ENCODE measurements at places on chromosomes 1 and 21.

- DNase-seq = no peak
Observed at GRCh38 chr1:7385471-7386225, 385.4 kb upstream of the VAMP3 start.

GRCh38 chr1:42930178-42931107 is 28.2 kb downstream of the SLC2A1 start:
- no peak for DNase-seq

GRCh38 chr1:8889925-8890785 is 11.7 kb upstream of the ENO1 start:
- no peak for DNase-seq

GRCh38 chr1:79694241-79694640 is 687.7 kb upstream of the ADGRL4 start:
- DNase-seq = no peak

GRCh38 chr21:16082038-16082816 is 352.4 kb downstream of the USP25 start:
- no peak for DNase-seq

GRCh38 chr1:219296430-219297355 is 123.0 kb downstream of the LYPLAL1 start:
- DNase-seq = no peak

DNA sequence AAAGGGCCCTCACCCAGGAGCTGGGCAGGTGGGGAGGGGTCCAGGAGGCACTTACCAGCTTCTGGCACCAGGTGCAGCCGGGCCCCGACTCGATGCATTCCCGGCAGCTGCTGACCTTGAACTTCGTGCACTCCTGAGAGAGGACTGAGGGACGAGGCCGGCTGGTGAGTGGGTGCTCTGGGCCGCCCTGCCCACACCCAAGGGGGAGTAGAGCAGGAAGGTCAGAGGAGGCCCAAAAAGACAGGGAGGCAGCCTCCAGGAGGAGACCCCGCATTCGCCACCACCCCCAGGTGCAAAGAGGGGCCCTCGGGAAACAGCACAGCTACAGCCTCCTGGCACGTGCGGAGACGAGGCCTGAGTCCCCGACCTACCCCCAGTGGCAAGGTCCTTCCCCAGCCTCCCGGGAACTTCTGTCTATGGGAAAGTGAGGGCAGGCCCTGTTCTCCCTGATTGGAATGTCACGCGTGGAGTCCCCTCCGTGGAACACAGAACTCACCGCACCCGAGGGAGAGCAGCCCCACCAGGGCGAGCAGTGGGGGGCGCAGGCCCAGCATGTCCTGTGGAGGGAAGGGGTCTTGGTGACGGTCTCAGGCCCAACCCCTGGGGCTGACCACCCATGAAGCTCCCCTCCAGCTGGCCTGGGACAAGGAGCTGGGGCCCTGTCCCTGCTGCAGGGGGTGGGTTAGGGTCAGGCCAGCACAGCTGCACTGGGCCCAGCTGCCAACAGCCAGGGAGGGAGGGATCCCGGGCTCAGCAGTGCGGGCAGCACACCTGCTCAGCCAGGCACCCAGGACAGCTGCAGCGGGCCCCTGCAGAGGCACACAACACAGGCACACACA is 10.3 kb downstream of the ITGB2 start:
- DNase-seq = no peak

DNA sequence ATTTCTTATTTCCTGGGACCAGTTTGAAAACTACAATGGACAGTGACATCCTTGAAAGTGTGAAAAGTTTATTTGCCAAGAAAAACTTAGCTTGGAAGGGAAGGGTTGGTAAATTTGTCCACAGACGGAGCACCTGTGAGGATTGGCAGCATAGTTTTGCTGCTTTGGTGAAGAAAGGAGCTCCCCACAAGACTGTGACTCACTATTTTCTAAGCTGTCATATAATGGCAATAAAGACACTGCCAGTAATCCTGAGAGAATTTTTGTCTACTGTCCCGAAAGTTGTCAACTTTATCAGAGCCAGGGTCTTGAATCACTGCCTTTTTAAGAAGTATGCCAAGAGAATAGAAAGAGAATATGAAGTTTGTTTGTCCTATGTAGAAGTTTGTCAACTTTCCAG is 230.8 kb downstream of the NEGR1 start:
- no peak for DNase-seq

- no peak for DNase-seq
Observed at GRCh38 chr1:110717179-110717578, 42.4 kb upstream of the KCNA3 start.

- DNase-seq = no peak
Observed at GRCh38 chr1:114388432-114389003, 122.5 kb downstream of the TRIM33 start.

- DNase-seq = no peak
Observed at GRCh38 chr1:114715952-114716303, 643 bp downstream of the NRAS start.

DNA sequence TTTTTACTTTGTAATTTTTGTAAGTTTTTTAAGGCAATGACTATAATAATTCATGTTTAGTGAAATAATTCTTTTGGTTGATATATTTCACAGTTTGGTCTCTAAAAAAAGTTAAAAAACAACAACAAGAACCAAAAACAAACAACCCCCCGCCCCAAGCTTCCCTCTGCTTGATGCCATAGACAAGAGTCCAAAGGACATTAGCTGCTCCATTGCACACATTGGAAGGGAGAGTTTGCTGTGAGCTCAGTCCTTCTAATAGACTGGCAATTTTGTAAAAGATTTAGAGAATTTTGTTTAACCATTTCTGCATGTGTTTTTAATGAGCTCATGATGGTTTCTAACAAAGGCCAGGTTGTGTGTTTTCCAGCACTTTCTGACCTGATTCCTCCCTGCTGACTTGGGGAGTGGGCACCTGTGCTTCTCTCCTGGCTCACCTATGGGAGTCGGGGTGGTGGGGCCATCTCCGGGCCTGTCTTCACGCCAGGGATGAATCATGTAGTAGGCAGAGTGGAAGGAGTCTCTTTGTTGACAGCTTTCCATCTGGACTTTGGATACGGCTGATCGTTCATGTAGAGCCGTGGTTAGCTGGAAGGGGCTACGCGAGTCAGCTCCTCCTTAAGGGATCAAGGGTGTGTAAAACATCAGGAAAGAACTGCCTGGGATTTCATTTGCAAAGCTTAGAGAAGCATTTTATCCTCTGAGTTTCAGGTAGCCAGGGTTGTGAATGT is 14.1 kb downstream of the ZBTB18 start:
- DNase-seq = no peak

DNA sequence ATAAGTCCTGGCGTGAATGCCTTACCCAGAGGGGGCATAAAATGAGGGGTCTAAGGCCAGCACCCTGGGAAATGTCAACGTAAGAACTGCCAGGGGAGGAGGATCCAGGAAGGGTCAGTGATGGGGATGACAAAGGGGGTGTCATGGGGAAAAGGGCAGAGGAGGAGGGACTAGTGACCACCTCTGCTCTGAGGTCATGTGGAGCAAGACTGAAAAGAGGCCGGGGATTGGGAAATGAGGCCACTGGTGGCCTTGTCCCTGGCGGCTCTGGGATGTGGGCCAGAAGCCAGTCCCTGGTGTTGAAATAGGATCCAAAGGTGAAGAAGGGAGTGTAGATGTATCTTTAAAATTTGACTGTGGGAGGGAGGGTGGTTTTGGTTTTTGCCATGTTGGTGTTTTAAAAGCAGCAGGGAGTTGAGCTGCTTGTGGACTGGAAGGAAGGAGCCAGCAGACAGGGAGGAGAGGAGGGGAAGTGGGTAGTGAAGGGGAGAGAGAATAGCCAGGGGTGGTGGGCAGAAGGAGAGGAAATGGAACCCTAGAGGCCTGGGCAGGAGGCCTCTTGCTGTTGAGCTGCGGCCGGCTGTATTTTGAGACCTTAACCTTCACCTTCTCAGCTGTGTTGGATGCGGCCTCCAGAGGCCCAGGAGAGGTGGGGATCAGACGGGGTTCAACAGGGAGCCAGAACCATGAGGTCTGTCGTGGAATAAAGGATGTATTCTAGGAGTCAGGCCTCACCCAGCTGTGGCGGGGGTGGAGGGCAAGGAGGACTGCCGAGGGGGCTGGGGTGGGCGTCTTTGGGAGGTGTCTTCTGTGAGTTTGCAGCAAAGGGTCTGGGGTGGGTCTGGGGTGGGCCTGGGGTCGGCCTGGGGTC is 92.5 kb downstream of the DHRS3 start:
- DNase-seq = no peak

DNA sequence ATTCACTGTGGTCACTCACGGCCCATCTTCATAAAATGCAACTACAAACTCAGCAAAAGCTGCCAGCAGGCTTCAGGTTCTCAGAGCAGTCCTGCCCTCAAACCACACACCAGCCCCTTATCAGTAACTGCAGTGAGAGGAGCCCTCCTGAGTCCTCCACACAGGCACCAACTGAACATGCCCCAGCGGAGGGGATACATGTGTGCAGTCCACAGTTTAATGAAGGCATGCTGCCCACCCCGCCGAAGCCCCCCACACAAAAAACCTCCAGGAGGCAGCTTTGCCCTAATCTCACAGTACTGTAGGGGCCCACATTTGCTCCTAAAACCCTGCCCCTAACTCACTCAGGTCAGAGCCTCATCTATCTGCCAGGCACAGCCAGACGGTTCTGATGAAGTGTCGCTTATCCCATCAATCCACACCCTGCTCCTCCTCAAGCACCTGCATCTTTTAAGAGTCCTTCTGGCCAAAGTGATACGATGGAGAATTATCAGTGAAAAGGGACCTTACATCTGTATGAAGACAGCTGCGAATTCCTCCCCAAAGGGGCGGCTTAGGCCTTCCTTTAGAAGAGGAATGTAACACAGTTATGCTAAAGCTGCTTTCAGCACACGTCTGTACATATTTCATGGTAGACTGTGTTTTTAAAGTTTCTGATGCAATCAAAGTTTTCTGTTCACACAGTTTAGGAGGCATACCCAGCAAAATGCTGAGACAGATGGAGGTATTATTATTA is 3.5 kb downstream of the ABCB10 start:
- DNase-seq = no peak

DNA sequence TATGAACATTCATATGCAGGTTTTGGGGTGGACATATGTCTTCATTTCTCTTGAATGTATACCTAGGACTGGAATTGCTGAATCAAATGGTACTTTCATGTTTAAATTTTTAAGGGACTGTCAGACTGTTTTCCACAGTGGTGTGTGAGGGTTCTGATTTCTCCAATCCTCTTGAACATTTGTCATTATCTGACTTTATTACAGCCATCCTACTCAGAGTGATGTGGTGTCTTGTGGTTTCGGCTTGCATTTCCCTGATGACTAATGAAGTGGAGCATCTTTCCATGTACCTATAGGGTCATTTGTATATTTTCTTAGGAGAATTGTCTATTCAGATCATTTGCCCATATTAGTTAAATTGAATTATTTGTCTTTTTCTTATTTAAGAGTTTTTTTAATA is 35.4 kb upstream of the ZNF281 start:
- DNase-seq = no peak

GRCh38 chr1:35834218-35834617 is 26.4 kb downstream of the AGO4 start:
- DNase-seq = no peak

- DNase-seq = no peak
Observed at GRCh38 chr1:103561643-103562395, 9.6 kb upstream of the AMY2B start.

GRCh38 chr1:40939320-40940059 is 40.0 kb upstream of the CTPS1 start:
- no peak for DNase-seq

DNA sequence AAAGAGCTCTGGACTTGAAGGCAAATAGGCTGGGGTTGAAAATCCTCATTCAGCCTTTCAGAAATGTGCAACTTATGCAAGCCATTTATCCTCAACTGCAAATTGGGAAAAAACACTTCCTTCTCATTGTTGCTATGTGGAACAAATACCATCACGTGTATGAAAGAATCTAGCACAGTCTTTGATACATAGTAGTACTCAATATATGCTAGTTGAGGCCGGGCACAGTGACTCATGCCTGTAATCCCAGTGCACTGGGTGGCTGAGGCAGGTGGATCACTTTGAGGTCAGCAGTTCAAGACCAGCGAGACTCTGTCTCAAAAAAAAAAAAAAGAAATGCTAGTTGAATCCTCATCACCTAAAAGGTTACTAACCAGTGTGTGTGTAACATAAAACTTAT is 8.2 kb downstream of the PI4KB start:
- no peak for DNase-seq

- no peak for DNase-seq
Observed at GRCh38 chr1:3702528-3702927, 49.7 kb upstream of the CCDC27 start.

- peak; percentile 11 for DNase-seq
Observed at GRCh38 chr1:235954306-235955283, 87.9 kb upstream of the LYST start.

DNA sequence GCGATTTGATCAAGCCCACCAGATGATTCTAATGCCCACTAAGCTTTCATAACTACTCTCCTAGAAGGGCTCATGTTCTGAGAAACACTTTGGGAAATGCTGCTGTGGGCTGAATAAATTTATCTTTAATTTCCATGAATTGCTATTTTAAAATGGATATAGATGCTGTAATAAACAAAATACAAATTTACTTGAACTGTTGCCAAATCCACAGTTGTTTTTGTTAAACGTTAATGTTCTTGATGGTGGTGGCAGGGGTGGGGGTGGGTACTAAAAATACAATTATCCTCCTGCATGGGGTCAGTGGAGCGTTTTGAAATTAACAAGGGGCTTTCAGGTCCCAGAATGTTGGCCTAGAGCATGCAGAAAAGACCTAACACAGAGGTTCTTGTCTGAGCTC is 244.7 kb upstream of the POU3F1 start:
- DNase-seq = no peak

GRCh38 chr1:62285984-62286785 is 33.0 kb downstream of the KANK4 start:
- DNase-seq = no peak

DNA sequence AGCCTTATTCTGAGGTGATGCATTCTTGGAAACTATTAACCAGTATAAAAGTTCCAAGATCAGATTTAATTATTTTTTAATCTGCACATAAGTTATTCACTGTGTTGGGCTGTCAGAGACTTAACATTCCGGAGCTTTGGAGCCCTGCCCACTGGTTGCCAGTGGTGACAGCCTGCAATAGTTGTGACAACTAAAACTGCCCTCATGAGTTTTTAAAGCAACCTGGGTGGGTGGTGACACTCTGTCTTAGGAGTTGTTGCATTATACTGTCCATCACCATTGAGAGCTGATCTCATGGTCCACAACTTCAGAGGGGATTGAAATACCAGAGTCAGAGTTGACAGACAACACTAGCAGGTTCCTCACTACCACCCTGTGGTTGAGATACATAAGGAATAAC is 653.9 kb upstream of the USP24 start:
- DNase-seq = no peak

- no peak for DNase-seq
Observed at GRCh38 chr1:33394770-33395169, 36.1 kb downstream of the PHC2 start.

- no peak for DNase-seq
Observed at GRCh38 chr1:12415038-12415466, 185.2 kb downstream of the VPS13D start.

DNA sequence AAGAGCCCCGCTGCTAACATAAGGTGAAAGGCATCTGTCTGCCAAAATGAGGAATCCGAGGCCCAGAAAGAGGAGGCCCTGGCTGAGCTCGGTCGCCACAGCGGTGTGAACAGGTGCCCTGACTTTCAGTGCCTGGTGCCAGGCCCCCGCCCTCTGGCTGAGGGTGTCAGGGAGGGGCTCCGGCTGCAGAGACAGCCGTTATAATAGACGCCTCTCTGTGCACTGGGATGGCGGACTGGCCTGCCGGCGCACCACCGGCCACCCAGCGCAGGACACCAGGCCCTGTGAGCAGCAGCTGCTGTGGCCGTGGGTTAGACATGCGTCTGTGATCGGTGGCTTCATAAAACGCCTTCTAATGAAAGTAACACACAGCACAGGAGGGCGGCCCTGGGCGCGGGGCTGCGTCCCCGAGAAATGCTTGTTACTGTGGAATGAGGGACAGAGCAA is 51.4 kb upstream of the ACTRT2 start:
- no peak for DNase-seq
